ENCODE measurements at places on chromosomes 5 and 9. TPM values are rescaled to one million over a fixed set of nuclear protein-coding genes. Genes with fewer than 3 reads are reported as not detected.

The C9orf43 gene
- 0.48 TPM for total RNA-seq

The TUBB4B gene
- 361 TPM for total RNA-seq

The FAM153A gene
- 16.3 TPM for total RNA-seq

The WDR31 gene
- 2.1 TPM for total RNA-seq
